EH (cell line): ENCODE measurements at places on chromosomes 1 and 21.

DNA sequence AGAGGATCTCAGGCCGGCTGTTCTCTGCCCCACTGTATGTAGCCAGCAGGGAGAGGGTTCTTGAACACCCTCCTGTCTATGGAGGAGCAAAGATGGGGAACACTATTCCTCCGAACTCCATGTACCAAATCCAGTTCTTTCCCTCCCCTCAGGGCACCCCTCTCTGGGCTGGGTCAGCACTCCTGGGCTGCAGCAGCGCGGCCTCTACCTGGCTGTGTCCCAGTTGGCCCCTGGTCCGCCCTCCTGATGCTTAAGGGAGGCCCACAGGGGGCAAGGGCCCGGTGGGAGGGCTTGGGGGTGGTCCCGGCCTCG, 471 bp upstream of the ADPRS start:
- no peak for DNase-seq

DNA sequence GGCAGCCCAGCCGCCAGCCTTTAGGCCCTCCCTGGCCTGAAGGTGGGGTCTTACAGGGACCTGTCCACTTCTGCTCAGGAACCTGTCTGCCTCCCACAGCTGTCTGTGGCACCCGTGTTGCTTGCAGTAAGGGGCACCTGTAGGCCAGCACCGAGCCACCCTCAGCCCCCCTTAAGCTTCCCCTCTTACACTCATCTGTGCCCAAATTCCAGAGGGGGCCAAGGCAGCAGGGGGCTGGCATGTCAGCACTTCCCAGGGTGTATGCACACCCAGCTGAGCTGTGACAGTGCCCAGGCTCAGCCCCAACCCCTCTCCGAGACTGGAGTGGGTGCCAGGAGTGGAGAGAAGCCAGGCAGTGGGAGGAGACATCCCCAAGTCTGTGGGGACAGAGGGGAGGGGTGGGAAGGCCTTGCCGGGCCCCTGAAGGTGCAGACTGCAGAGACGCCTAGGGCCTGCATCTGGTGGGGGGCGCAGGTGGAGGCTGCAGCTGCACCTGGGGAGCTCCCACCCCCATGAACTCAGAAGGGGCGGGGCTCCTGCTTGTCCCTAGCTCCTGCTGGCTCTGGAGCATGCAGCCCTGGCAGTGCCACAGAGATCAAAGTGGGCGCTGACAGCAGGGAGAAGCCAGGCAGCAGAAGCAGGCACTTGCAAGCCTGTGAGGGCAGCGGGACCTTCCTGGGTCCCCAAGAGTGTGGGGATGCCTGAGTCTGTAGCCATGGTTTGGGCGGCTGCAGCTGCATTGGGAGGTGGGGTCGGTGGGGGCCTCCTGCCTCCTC, 5.4 kb upstream of the SLC2A7 start:
- DNase-seq, result no peak

- peak; percentile 65 for DNase-seq
Measured at GRCh38 chr21:40829791-40830190, 17.2 kb downstream of the DSCAM start.

DNA sequence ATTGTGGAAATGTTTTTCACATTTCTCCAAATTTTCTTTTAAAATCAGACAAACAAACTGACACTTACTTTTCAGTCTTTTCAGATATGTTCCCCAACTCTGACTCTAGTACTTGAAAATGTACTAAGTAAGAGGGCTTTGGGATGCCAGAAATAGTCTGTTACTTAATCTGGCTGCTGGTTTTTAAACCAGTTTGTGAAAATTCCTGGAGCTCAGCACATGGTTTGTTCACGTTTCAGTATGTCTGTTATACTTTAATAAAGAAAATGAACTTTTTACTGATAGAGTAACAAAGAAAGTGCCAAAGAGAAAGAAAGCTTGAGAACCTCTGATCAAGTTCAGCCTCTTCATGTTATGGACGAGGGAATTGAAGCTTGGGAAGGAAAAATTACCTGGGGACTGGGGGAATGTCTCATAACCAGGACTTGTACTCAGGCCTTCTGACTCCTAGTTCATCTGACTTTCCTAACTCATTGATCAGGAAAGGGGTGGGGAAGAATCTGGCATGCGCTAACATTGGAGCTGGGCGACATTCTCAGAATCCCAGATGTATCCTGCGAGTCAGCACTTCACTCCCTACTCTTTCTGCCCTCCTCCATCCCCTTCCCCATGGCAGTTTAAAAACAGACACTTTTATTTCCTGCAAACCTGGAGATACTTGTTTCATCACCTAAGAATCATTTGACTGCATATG, 30.8 kb upstream of the DNAJC6 start:
- DNase-seq, result peak; percentile 36

- no peak for DNase-seq
Measured at GRCh38 chr1:163785868-163786405, 464.2 kb downstream of the NUF2 start.

GRCh38 chr1:51433269-51433971, 85.6 kb downstream of the EPS15 start:
- DNase-seq, result peak; percentile 50

- peak; percentile 81 for DNase-seq
Measured at GRCh38 chr1:240134596-240134995, 42.9 kb downstream of the FMN2 start.

DNA sequence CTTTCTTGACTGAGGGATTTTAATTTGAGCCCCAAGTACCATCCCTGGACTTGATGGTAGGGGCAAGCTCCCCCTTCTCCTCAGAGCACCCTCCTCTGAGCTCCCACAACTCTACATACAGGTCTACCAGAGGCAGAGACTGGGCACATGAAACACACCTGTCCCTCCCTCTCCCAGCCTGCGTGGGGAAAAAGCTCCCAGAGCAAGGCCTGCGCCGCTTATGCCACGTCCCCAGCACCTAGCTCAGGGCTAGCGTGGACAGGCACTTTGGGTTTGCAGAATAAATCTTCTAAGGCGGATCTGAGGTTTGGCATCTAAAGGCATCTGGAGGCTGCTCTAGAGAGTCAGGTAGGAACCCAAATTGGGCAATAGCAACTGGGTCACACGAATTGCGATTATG, 7.5 kb upstream of the KNCN start:
- no peak for DNase-seq

DNA sequence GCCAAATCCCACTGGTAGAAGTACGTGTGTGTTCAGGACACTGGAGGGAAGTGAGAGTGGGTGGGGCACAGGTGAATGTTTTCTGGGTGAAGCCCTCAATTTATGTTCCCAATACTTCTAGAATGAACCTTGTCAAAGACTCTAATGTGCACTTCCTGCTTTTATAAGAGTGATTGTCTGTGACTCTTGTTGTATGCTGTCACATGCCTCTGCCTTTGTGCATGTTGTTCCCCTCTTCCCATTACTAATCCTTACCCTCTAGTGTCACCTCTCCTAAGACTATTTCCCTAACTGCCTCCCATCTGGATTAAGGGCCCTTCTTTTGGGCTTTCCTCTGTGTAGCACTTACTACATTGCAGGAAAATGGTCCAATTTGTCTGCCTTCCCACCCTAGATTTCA, 2.5 kb upstream of the LINGO4 start:
- DNase-seq, result no peak

GRCh38 chr1:179369751-179370341, 4.1 kb downstream of the AXDND1 start:
- peak; percentile 72 for DNase-seq

- DNase-seq, result no peak
Measured at GRCh38 chr1:245469734-245470133, 314.9 kb downstream of the KIF26B start.

GRCh38 chr1:78286686-78287085, 204.1 kb upstream of the PTGFR start:
- DNase-seq, result peak; percentile 67

DNA sequence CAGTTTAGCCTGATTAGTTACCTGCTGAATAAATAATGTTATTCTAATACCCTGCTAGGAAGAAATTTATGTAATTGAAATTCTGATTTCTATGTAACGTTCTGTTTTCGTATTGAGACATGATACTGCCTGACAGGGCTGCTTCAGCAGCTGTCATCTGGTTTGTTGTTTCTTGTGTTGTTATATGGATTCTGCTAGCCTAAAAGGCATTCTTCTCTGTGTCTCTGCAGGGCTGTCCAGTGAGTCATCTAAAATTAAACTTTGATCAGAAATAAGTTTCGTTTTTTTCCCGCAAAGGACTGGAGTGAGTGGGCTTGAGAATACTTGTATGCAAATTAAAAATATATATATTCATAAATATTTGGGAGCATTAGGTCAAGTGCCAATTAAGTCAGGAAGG, 93.0 kb downstream of the DYRK1A start:
- peak; percentile 80 for DNase-seq

DNA sequence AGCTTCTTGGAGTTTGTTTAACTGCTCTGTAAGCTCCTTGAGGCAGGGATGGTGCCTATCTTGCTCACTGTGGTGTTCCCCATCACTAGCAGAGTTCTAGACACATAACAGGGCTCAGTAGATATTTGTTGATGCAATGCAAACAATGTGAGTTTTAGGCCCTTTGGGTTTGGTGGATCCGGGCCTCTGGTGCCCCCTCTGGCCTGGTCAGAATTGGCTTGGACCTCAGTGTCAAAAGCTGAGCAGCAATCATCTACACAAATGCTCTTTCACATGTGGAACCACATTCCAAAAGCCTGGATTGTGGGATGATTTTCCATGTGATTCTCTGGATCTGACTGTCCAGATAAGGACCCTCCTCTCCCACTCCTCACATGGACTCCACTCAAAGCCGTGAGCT, 53.4 kb upstream of the BCAR3 start:
- peak; percentile 50 for DNase-seq

DNA sequence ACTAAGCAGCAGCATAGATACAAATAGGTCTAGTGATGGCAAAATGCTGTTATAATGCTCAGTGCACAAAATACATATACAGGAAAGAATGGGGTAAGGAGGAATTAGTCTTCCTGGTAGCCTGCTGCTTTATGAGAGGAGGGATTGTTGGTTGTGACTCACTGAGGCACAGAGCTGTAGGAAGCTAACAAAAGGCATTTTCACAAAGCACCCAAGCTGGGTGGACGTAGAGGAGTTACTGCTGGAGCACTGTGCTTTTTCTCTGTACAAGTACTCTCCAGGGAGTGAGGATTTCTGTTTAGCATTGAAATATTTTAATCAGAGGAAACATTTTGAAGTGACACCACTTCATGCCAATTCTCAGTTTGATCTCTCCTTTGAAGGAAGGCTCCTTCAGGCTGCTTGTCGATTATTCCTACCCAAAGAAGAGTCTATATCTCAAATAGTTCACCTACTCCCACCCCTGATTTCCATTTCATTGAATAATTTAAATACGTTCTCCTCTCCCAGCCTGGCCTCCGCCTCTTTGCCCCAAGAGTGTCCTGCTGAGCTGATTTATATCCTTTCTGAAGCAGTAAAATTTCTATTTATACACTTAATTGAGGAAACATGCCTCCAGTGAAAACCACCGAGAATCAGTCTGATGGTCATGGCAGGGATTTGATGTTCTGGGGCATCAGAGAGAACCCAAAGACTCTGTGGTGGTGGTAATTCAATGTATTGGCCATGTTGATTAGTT, 271.9 kb downstream of the HHAT start:
- DNase-seq, result peak; percentile 63

- no peak for DNase-seq
Measured at GRCh38 chr1:1244192-1244811, 2.2 kb downstream of the C1QTNF12 start.

- DNase-seq, result peak; percentile 37
Measured at GRCh38 chr1:171715813-171716251, 26.0 kb downstream of the VAMP4 start.

- DNase-seq, result no peak
Measured at GRCh38 chr1:163066168-163066567, 3.0 kb upstream of the RGS4 start.

- no peak for DNase-seq
Measured at GRCh38 chr21:15539376-15539775, 190.4 kb upstream of the USP25 start.

GRCh38 chr1:24379733-24380315, 33.8 kb downstream of the STPG1 start:
- peak; percentile 42 for DNase-seq

DNA sequence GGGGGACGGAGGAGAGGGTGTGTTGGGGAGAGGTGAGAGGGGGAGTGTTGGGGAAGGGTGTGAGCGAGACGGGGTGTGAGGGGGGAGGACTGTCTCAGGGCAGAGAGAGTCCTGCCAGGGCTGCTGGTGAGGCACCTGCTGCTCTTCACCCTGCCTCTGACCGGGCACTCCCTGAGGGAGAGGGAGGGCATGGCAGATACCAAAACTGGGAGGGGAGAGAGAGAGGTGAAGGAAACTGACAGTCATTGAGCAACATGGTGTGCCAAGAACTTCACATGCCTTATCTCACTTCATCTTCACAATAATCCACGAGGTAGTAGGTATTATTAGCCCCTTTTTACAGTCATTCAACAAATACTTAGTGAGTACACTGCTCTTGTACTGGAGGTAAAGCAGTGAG, 61.3 kb upstream of the ARTN start:
- DNase-seq, result peak; percentile 22

DNA sequence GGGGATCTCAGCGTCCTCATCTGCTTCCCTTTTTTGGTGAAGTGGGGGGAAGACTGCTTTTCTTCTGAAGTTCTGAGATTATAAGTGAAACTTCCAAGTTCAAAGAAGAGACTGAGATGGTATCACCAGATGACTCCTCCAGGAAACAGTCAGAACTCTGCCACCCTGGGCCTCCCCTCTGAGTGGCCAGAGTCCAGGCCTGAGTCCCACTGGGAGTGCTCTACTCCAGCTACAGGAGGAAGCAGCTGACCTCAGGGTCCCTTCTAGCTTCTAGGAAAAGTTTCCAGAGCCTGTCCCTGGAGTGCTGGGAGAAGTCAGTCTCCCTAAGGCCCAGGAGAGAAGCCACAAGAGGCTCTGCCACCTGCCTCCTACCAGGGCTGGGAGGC, 104.7 kb downstream of the CASZ1 start:
- peak; percentile 47 for DNase-seq

DNA sequence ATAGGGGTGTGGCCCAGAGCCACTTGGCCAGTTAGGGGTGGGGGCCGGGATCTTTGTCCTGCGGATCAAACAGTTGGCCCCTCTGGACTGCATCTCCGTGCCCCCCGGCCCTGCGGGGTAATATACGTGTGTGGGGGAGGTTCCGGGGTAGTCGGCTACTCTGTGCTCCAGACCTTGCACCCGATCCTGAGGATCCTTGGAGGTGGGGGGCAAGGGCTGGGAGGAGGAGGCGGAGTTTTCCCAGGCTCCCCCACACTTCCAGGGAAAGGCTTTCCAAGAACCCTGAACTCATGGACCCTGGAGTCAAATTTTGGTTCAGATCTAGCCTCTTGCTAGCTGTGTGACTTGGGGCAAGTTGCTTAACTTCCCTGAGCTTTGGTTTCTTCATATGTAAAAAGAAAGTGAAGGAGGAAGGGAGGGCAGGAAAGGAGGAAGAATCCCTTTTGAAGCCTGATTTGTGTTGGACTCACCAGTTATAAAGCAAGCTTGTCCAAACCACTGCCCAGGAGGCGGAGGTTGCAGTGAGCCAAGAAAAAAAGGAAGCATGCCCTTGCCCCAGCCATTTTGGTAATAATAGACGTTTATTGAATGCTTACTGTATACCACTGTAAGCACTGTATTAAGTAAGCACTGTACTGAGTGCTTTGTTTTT, 686 bp downstream of the MIIP start:
- DNase-seq, result peak; percentile 24

- no peak for DNase-seq
Measured at GRCh38 chr1:195096051-195096521, 1512.2 kb downstream of the KCNT2 start.

GRCh38 chr1:17637055-17637454, 97.6 kb downstream of the ARHGEF10L start:
- no peak for DNase-seq
